Uterus (tissue), 4 donors: ENCODE measurements at places on chromosomes 11 and 22. TPM values are rescaled to one million over a fixed set of nuclear protein-coding genes. Genes with fewer than 3 reads are reported as not detected.

OLFML1 gene
- 28.6 TPM for total RNA-seq

DNA sequence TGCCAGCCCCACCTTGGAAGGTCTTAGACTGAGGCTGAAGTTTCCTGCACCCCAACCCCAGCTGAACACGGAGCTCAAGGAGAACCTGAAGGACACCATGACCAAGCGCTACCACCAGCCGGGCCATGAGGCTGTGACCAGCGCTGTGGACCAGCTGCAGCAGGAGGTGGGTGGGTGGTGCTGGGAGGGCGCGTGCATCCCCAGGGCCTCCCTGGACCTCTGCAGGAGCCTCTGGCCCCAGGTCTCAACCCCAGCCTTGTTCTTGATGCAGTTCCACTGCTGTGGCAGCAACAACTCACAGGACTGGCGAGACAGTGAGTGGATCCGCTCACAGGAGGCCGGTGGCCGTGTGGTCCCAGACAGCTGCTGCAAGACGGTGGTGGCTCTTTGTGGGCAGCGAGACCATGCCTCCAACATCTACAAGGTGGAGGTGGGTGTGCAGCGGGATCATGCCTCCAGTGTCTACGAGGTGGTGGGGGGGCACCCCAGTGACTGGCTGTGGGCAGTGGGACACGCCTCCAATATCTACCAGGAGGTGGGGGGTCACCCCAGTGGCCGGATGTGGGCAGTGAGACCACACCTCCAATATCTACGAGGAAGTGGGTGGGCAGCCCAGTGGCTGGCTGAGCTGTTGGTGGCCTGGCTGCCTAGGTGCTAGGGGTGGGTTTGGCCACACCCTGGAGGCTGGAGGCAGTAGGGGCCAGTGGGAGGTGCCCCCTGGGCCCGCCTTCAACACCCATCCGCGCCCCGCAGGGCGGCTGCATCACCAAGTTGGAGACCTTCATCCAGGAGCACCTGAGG, 4.6 kb downstream of the CD151 start:
- no peak for DNase-seq

DNA sequence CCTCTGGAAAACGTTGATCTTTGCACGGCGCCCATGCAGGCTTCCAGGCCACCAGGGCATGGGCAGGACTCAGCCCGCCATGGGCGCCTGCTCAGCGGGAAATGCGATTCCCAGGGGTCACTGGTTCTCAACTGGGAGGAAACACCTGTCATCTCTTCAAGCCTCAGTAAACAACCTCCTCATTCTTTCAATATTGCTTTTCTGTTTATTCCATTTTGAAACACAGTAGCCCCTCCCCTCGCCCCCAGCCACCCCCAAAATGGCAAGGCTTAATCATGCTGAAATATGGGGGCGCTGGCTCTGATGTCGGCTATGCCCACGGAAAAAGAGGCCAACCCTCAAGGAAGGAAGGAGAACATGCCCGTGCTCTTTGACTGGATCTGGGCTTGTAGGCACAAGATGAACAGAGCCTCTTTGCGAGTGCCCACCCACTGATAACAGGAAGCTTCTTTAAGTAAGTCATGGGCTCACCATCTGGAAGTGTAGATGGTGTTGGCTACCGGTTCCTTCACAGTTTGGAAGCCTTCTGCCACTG, 594 bp upstream of the POU2AF1 start:
- no peak for DNase-seq

DNA sequence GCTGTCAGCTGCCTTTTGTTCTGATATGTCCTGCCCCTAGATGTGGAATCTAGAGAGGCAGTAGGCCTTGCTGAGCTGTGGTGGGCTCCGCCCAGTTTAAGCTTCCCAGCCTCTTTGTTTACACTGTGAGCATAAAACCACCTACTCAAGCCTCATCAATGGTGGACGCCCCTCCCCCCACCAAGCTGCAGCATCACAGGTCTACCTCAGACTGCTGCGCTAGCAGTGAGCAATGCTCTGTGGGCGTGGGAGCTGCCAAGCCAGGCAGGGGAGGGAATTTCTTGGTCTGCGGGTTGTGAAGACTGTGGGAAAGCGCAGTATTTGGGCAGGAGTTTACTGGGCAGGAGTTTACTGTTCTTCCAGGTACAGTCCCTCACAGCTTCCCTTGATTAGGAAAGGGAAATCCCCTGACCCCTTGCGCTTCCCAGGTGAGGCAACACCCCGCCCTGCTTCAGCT, 98.5 kb downstream of the SMCO4 start:
- no peak for DNase-seq
